ENCODE measurements at places on chromosomes 7 and 10.

- DNase-seq = no peak
These were observed 93.2 kb upstream of the KIF5B start for GRCh38 chr10:32149252-32149955.

GRCh38 chr7:129768614-129769399 is 157.3 kb downstream of the NRF1 start:
- peak; percentile 12 for DNase-seq

DNA sequence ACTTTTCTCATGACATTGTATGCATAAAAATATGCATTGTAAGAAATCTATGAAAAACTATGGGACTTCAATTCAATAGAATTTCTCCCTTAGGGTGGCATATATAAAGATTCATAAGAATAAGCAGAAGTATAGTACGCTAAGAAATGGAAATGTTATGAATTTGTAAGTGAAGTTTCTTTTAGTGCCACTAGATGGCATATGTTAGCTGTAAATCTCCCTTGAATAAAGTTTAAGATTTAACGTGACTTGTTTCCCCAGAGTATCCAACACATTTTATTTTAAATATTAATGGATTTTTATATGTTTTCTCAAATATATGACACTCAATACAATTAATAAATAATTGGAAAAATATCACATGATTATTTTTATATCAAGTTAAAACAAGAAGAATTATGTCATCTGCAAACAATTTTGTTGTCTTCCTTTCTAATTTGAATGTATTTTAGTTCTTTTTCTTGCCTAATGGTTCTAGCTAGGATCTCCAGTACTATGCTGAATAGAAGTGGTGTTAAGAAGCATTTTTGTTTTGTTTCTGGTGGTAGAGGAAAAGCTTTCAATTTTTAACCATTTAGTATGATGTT is 287.2 kb downstream of the HGF start:
- peak; percentile 31 for DNase-seq

DNA sequence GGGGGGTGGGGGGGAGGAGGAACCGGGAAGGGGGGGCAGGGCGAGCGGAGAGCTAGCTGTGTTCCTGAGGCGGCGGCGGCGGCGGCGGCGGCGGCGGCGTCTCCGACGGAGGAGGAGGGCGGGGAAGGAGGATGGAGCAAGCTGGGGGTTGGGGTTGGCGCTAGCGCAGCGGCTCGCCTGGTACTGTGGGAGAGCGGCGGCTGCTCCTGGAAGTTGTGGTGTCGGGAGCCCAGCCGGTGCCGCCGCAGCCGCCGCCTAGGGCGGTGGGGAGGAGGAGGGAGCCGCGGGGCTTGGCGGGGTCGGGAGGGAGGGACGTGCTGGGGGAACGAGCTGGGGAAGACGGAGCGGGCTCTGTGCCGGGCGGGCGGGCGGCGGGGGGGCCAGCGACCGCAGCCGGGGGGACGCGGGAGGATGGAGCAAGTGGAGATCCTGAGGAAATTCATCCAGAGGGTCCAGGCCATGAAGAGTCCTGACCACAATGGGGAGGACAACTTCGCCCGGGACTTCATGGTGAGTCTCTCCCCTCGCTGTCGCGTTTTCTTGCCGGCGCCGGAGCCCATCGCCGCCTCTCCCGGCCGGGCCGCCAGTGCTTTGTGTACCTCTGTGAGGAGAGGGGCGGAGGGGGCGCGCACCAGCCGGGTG is at the start of gene PTPN12:
TSS of gene PTPN12 (plus strand) at position 160 of the 642 bp plus-strand sequence. CDS start at position 412, 252 bp downstream.
- no peak for DNase-seq

GRCh38 chr10:26430641-26431163 is 7.4 kb upstream of the APBB1IP start:
- no peak for DNase-seq

DNA sequence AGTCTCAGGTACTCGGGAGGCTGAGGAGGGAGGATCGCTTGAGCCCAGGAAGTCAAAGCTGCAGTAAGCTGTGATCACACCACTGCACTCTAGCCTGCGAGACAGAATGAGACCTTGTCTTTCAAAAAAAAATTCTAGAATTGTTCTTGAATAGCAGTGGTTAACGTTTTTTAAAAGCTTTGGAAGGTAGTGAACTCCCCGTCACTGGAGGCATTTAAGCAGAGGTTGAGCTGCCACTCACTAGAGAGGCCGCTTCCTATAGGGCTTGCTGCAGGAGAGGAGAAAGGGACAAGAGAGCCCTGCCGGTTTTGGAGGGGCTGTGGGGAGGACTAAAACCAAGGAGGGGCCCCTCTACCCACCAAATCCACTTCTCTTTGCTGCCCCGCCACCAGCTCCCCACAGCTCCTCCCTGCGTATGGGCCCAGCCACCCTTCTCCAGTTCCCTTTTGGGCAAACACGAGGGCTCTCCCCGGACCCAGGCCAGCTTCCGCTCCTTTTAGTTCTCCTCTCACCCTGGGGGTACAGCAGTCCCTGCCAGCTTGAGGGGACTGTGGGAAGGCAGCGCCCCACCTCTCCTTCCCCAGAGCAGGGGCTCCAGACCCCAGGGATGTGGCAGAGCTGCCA is 86.9 kb upstream of the GTF2I start:
- DNase-seq = no peak

DNA sequence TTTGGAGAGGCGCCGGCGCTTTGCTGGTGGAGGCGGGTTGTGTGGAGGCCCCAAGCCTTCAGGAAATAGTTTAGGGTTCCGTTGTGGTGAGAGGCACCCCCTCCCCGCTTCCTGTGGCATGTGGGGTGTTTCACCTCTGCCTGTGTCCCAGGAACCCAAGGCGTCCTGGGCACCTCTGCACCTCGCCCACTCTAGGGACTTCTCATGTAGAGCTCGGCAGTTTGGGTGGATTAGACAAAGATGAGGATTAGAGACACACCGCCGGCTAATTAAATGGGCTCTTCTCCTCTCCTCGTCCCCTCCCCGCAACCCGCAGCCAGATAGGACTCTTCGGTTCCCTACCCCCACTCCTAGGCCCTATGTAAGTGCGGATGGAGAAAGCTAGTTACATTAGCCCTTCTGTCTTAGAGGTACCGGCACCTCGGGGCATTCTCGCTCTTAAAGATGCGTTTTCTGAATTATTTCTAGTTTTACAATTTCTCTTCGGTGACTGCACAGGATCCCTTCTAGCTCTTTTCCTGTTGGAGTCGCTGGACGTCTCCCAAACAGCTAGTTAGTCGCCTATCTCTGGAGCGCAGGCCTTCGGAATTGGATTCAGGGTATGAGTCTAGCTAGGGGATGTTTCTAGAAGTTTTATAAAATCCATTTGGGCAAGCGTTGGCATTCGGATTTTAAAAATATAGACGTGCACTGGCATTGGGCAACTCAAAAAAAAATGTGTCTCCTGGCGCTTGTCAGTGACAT is 7.8 kb downstream of the PTF1A start:
- no peak for DNase-seq
